Head of caudate nucleus (tissue), 42 donors: ENCODE measurements at places on chromosomes 2 and 18.

DNA sequence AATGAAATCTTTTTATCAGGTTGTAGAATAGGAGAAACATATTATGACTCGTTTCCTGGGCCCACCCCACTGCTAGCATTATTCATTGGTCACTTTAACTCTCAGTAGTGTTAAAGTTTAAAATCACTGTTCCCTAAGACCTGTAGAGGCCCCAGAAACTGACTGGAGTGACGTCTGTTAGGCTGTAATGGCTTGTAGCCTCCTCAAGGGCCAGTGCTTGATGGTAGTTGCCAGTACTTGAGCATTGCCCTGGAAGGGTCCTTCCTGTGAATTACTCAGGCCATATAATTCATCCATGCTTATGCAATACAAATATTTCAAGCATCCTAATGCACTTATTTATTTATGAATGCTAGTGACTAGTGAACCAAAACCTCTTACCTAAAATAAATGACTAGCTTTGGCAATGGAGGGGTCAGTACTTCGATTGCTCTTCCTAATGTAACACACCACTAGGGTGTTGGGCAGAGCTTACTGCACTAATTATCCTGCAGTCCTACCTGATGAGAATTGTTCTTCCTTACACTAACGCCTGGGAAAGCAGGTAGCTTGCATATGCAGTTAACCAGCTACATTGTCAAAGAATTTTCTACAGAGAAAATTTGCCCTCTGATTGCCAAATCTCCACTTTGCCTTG is 31.2 kb downstream of the ARHGAP25 start:
- DNase-seq = no peak

- DNase-seq = no peak
Observed at GRCh38 chr18:32427084-32427900, 43.4 kb downstream of the GAREM1 start.

DNA sequence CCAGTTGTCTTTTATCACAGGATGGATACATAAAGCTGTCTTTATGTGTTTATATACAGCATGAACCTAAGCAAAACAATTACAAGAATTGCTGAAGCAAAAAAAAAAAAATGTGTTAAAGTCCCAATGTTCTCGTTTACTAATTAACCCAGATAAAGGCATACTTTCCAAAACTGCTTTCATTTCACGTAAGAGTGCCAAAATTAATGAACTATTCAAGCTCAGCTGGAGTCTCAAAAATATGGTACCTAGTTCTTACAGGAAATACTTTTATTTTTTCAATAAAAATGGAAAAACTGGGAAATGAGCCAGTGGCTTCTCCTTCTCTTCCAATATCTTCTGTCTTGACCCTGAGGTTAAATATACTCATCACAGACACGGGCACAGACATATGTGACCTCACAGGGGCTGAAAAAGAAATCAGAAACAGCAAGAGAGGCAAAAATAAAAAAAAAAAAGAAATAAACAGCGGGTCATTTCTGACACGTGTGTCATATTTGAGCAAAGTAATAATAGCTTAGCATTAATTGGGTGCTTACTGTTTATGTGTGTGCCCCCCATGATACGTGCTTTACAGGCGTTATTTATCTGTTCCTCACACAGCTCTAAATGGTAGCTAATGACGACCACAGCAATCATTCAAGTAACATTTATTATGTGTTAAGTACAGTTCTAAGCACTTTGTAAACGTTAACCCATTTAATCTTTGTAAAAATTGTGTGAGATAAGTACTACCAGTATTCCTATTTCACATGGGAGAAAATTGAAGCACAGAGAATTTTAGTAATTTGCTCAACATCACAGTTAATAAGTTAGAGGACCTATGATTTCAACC is 158.0 kb upstream of the MMADHC start:
- no peak for DNase-seq

DNA sequence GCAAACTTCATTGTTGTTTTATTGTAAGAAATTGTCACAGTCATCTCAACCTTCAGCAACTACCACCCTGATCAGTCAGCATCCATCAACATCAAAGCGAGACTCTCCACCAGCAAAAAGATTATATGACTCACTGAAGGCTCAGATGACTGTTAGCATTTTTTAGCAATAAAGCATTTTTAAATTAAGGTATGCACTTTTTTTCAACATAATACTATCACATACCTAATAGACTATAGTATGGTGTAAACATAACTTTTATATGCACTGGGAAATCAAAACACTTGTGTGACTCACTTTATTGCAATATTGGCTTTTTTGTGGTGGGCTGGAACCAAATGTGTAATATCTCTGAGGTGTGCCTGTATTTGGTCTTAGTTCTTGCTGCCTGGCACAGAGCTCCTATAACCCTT is 15.6 kb downstream of the SCN1A start:
- DNase-seq = no peak

DNA sequence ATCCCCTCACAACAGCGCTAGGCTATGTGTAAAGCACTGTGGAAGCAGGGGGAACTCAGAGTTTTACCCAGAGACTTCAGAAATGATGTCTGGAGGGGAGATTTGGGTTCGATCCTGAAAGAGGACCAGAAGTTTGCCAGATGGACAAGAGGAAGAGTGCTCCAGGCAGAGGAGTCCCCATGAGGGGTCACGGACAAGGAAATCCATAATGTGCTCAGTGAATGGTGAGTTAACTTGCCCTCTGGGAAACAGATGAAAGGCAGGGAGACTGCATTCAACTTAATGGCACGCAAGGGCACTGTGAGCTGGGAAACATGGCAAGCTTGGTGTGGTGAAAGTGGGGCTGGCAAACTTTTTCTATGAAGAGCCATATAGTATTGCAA is 6.0 kb upstream of the ASAP2 start:
- DNase-seq = no peak

DNA sequence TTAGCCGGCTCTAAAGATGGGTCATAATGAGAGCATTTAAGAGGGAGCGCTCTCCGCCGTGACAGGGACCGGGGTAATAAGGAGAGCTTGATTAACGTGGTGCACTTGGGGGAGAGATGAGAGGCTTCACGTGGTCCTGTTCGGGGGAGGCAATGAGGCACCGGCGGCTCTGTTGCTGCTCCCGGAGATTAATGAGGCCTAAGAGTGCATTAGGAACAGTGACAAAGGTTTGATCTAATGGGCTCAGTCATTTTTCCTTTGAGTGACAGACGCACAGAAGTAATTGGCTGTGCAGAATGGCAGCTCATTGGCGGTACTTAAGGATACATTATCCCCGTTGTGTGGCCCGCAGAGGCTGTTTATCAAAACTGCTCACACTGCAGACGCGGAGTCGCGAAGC is 250.7 kb downstream of the GBX2 start:
- no peak for DNase-seq

- no peak for DNase-seq
Observed at GRCh38 chr18:9596226-9596625, 18.1 kb downstream of the PPP4R1 start.

DNA sequence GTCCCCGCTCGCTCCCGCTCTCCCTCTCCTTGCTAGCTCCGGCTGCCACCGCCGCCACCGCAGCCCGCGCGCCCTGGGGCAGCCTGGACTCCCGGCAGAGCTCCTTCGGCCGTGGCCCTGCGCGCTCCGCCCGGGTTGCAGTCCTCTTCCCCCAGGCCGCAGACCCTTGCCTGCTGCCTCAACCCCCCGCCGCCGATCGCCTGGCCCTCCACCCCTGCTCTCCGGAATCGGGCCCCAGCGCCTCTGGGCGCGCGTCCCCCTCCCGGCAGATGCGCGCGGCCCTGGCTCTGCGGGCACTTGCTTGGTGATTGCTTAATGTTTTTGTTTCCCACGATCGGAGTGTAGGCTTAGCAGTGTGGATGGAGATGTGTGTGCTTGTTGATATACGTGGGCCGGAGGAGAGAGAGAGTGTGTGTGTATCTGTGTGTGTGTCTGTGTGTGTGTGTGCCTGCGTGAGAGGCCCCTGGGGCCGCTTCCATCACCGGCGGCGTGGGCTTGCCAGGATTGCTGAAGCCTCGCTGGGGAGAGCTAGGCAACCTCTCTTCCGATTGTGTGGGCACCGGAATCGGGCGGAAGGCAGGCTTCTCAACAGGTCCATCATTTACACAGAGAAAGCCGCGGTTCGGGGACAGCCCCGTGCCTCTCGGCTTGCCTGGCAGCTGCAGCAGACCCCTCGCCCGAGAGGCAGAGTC is 877 bp downstream of the INHBB start:
- DNase-seq = peak; percentile 41

- no peak for DNase-seq
Observed at GRCh38 chr2:38095079-38095995, 19.4 kb upstream of the CYP1B1 start.

DNA sequence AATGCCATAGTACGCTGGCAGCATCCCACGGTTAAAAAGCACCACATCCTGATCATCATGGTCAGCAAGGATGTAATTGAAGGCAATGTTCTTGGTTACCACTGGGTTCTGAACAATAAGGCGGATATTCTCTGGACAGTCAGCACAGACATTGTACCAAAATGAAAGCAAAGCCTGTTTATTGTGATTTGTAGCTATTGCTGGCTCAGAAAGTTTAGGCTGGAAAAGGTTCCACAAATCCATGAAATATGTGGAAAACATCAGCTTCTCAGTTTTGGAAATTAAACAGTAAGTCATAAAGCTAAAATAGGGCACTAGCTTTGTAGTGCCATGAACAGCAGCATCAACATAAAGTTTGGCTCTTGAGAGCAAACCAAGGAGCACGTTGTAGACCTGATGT is 52.2 kb downstream of the C2orf74 start:
- no peak for DNase-seq

- DNase-seq = no peak
Observed at GRCh38 chr2:75998451-75998850, 287.7 kb upstream of the GCFC2 start.

DNA sequence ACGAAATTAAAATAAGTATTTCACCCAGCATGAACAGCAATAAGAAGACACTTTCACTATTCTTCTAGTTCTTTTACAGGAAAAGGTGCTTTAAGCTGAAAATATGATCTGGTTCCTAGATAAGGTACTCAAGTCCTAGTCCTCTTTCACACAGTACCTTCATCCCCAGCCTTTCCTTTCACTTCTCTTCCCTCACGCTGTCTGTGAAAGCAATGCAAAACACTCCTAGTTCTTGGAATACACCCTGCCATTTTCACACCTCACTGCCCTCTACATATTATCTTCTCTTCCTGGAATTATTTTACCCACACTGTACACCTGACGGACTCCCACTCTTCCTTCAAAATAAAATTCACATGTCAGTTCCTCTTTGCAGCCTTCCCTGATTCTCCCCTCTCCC is 82.9 kb downstream of the DNAH7 start:
- no peak for DNase-seq

DNA sequence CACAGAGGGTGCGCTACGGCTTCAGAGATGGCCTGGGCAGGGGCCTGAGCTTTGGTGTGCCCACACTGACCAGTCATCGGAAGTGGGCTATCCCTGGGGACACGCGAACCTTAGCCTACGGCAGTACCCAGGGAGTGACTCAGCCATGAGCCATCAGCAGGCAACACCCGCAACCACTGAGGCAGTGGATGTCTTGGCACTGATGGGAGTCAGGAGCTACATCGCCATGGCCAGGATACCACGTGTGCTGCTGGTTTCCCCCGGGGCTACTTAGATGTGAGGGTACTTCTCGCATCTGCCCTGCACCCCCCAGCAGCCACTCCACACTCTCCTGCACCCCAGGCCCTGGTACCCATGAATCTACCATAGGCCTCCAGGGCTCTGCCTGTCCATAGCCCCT is 12.8 kb upstream of the HPCAL1 start:
- DNase-seq = no peak

- DNase-seq = no peak
Observed at GRCh38 chr2:144414324-144414845, 105.5 kb downstream of the ZEB2 start.

DNA sequence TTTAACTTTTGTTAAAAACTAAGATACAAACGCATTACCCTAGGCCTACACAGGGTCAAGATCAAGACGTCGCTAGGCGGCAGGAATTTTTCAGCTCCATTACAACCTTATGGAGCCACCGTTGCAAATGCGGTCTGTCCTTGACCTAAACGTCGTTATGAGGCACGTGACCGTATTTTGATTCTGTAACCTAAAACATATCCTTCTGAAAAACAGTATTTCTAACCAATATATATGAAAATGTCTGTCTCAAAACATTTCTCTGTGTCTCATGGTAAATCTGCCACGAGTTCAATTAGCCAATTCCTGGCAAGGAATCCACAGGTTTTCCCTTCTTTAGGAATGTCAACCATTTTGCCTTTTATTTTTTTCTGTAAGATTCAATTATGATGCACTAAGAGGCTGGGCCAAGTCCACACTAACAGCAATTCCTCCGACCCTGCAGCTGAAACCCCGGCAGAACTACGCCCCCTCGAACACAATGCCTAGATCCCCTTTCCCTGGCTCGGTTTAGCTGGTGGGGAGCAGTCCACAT is 1.7 kb downstream of the RTN4 start:
- peak; percentile 57 for DNase-seq

DNA sequence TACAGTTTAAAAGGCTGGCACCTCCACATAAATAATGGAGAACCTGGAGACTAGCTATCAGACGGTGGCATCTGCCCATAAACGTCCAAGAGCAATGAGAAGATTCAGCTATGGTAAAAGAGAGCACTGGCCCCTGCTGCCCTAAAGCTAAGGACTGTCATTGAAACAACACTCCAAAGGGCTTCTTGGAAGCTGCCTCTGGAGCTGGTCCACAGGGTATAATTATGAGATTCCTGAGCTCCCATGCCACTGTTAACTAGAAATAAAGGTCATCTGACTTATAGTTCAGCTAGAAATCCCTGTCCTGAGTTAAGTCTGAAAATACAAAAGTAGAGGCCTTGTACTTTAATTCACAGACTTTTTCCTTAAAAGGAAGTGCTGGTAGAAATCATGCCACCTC is 39.9 kb upstream of the RBMS1 start:
- DNase-seq = no peak

- no peak for DNase-seq
Observed at GRCh38 chr2:26609205-26609631, 31.9 kb downstream of the CIB4 start.

DNA sequence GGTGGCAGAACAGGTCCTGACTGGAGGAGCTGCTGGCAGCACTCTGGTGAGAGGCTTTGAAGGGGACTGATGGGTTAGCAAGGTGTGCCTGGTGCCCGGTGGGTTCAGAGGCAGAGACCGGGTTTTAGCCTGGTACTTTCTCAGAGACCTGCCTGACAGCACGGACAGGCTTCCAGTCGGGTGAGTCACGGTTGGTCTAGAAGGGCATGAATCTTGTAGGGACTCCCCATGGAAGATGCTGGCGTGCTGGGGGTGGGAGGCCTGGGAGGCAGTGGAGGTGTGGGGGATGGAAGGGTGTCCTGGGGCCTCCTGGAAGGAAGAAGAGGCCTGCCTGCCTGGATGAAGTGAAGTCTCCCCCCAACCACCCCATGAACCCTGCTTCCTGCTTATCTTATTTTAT is 52.6 kb downstream of the ACKR3 start:
- DNase-seq = no peak

- DNase-seq = no peak
Observed at GRCh38 chr2:120348134-120348736, 2.3 kb downstream of the INHBB start.

DNA sequence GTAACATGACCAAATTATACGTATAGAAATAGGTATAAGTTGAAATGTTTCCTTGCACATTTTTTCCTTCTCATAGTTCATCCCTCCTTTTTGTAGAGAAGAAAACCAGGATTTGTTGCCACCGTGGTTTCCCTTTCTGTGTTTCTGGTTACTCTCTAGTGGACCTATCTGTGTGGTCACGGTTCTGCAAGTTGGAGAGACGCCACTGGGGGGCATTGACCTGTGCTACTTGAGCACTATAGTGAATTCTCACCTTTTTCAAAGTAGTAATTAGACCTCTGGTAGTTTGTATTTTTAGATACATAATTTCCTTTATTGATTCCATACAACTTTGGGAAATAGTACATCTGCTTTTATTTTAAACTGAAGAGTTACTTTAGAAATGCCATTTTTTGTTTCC is 444.8 kb downstream of the PTPRM start:
- DNase-seq = no peak

GRCh38 chr2:36438449-36438977 is 82.9 kb downstream of the CRIM1 start:
- DNase-seq = no peak
